ENCODE measurements at places on chromosomes 13 and 19.

- DNase-seq = no peak
Observed at GRCh38 chr13:39867807-39868206, 212.3 kb downstream of the COG6 start.

DNA sequence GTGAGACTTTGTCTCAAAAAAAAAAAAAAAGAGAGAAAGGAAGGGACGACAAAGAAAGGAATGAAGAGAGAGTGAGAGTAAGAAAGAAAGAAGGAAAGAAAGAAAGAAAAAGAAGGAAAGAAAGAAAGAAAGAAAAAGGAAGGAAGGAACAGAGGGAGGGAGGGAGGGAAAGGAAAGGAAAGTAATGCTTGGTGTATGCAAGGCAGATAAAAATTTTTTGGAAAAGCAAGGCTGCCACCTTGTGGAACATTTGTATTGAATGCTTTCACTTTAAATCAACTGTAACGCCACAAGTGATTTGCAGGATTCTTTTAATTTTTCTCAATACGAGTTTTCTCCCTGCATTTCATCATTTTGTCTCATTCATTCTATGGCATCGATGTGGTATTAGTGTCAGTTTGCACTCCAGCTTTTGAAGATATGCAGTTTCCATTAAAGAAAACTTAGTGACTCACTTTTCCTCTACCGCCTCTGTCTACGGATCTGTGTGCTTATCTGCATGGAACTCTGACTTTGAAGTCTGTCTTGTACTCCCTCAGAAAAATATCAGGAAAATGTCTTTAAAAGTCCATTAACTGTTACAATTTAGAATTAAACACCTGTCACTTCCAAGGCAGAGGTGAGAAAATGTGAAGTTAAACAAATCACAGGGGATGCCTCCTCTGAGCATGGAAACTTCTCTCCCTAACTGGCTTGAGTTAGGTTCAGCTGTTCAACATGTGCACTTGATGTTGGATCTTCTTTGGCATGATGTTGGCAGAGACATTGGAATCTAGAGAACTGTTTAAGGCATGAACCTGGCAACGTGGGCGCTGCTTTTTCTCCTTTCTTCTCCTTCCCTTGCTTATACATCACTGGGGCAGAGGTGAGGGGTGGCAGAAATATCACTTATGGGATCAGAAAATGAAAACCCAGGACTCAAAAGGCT, 20.0 kb upstream of the ZDHHC20 start:
- DNase-seq = peak; percentile 88

DNA sequence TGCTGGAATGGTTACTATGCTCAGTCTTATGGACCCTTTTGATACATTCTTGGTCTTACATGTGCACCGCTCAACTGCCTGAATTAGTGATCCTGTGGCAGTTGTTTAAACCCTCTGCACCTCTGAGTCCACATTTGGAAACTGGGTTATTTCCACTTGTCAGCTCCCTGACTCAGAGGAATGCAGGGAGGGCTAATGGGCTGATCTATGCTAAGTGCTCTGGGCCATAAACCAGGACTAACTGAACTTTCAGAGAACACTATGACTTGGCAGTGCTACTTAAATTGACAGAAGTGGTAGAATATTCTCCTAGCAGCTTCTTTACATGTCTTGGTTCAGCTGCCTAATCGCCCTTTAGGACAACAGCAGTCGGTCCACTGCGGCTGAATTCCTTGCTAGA, 26.8 kb upstream of the MED4 start:
- no peak for DNase-seq

- DNase-seq = no peak
Observed at GRCh38 chr13:51066091-51066831, 44.8 kb downstream of the C13orf42 start.

Data from hematopoietic multipotent progenitor cell treated with erythropoietin and hydrocortisone succinate and interleukin-3 and kit ligand, for 17 days (in vitro differentiated cells).